H4 (cell line): ENCODE measurements at places on chromosomes 6 and 20.

DNA sequence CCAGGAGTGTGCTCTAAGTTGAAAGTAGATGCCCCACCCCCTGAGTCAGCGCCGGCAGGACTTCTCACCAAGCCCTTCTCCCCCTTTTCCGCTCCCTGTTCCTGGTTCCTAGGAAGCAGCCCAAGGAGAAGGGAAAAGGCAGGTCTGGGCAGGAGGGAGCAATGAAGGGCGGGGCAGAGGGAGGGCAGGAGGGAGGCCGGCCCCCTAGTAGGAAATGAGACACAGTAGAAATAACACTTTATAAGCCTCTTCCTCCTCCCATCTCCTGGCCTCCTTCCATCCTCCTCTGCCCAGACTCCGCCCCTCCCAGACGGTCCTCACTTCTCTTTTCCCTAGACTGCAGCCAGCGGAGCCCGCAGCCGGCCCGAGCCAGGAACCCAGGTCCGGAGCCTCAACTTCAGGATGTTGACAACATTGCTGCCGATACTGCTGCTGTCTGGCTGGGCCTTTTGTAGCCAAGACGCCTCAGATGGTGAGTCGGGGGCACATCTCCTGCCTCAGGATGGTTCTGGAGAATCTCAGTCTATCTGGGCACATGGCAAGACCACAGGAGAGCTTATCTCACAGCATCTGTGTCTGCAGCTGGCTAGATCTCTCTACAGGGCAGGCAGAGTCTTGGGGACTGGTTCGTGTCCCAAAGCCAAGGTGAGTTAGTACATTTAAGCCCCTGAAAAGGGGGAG is at the start of gene PROCR:
PROCR (plus strand) TSS at position 320 of the 681 bp plus-strand sequence; CDS start at position 403, 83 bp downstream.
- DNase-seq, result peak; percentile 97

GRCh38 chr6:130322673-130323268 is 43.0 kb upstream of the TMEM200A start:
- DNase-seq, result peak; percentile 35

- no peak for DNase-seq
Observed at GRCh38 chr20:57619051-57619831, 985 bp downstream of the ZBP1 start.

GRCh38 chr6:23879816-23880215 is 246.2 kb upstream of the NRSN1 start:
- DNase-seq, result no peak

DNA sequence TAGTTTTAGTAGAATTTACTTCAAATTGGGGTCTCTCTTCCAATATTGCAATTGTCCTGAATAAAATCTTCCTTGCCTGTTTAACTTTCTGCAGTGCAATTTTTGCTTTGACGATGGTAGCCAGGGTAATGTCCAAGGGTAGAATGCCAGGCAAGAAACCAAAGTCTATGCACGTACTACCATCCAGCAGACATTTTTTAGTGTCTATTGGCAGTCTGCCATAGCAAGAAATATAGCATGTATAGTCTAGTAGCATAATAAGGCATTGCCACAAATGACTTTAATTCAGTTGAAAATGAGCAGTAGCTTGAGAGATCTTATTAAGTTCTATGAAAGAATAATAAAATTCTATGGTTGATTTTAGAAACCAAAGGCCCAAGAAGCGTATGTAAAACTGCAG is 62.3 kb upstream of the KCNQ5 start:
- no peak for DNase-seq

DNA sequence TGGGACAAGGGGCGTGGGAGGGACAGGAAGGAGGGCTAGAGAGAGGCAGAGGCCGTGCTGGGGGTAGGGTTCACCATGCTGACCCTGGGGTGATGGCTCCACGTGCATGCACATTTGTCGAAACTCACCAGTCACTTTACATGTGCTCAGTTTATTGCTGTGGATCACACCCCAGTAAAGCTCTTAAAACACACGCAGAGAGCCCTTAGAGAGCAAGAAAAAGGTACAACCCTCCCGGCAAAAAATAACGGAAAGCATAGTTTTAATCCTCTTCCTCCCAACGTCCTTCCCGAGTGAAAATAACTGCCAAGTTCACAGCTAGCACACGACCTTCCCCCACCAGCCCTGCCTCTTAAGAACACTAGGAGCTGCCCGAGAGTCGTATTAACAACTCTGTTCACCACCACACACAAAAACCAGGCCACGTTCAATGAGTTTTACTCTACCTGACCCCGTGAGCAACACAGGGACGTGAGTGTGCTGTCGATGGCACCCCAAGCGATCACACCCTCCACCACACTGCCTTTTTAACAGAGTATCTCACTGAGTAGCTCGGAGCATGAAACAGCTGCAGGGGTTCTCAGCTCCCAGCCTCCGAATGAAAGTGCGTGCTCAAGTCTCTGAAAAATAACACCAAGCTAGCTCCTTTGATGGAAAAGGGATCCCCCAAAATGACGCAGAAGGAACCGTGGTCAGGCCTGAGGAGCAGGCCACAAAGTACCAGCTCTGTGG is 39.7 kb downstream of the TAF4 start:
- DNase-seq, result no peak

GRCh38 chr6:356828-357251 is 34.7 kb upstream of the IRF4 start:
- no peak for DNase-seq

DNA sequence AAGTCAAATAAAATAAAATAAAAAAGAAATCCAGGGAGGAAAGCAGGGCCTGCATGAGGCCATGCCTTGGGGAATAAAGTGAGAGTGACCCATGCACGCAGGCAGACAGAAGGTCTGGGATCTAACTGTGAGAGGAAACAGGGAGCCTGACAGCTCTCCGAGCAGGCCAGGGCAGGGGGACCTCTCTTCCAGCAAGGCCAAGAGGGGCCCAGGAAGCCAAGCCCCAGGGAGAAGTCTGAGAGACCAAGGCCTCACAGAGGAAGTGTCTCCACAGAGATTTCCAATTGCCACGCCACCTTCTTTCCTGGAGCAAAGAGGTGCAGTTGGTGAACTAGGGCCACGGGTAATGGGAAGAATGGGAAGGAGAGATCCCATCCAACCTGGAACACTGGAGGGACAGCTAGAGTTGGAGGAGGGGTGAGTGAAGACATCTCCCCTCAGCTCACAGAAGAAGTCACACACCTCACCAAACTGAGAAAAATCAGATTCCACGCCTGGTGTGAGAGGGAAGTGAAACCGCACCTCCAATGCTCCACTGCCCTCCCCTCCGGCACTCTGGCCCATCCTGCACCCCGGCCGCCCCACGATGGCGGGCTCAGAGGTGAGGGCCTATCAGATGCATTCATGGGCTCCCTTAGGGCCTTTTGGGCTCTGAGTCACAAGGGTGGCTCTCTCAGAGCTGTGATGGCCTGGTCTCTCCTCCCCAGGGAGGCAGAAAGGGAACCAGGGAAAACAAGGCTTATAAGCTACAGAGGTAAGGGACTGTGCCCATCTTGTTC is 25.1 kb upstream of the TAF8 start:
- DNase-seq, result no peak

DNA sequence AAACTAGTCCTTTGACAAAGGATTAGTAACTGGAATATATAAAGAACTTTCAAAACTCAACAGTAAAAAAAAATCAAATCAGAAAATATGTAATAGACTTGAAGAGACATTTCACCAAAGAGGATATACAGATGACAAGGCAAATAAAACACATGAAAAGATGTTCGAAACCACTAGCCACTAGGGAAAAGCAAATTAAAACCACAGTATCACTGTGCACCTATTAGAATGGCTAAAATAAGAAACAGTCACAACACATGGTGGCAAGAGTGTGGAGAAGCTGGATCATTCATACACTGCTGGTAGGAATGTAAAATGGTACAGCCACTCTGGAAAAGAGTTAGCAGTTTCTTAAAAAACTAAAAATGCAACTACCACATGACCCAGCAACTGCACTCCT is 14.9 kb downstream of the ZBTB2 start:
- no peak for DNase-seq

- DNase-seq, result no peak
Observed at GRCh38 chr6:52976591-52977035, 18.5 kb downstream of the GSTA4 start.

DNA sequence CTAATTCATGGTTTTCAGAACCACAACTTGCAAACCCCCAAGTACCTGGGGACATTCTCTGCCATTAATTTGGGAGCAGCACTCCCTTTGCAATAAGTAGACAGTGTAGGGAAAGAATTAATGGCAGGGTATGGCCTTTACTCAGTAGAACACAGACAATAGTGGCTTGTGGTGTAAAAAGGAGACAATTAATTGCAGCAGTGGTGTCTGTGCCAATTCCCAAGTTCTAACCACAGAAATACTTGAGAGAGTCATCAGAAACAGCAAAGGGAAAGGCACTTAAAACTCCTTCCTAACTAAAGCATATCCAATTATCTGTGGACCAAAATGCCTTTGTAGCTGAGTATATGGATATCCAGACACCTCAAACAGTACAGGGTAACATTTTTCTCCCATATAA is 257.6 kb upstream of the POU3F2 start:
- DNase-seq, result no peak

GRCh38 chr20:50580842-50581544 is 70.8 kb downstream of the PTPN1 start:
- DNase-seq, result no peak

GRCh38 chr20:38728911-38729642 is 4.8 kb downstream of the SLC32A1 start:
- no peak for DNase-seq

- no peak for DNase-seq
Observed at GRCh38 chr6:96286503-96286902, 235.1 kb upstream of the UFL1 start.

GRCh38 chr6:34731393-34732060 is 25.8 kb upstream of the SNRPC start:
- DNase-seq, result no peak

- no peak for DNase-seq
Observed at GRCh38 chr6:130908188-130908587, 81.0 kb downstream of the SMLR1 start.

DNA sequence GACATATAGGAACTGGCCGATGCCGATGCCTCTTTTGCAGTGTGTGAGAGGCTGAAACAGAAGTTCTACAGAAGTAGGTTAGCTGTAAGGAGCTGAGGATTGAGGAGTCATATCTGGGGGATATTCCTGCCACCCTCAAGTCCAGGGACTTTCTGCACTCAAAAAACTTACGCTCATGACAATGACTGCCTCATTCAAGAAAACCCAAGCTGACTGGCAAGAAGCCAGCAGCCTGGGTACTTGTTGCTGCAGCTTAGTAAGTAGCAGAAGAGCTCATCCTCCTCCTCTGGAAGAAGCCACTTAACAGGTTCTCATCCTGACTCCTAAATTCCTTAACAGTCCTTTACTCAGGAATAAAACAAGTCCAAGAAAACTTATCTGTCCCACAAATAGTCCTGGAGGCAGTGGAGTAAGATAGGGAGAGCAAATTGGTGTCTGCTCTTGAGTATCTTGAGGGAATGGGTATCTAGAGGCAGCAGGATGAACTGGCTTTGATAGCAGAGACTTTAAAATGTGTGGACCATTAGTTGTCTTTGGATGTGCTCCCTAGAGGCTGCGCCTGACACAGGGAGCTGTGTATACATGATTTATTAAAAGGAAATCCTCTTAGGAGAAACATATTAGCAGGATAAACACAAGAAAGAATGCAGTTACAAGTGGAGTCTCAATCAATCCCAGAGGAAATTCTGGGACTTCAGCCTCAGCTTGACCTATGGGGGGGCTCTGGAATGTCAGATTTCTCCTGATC is 7.4 kb downstream of the CALHM5 start:
- DNase-seq, result no peak

DNA sequence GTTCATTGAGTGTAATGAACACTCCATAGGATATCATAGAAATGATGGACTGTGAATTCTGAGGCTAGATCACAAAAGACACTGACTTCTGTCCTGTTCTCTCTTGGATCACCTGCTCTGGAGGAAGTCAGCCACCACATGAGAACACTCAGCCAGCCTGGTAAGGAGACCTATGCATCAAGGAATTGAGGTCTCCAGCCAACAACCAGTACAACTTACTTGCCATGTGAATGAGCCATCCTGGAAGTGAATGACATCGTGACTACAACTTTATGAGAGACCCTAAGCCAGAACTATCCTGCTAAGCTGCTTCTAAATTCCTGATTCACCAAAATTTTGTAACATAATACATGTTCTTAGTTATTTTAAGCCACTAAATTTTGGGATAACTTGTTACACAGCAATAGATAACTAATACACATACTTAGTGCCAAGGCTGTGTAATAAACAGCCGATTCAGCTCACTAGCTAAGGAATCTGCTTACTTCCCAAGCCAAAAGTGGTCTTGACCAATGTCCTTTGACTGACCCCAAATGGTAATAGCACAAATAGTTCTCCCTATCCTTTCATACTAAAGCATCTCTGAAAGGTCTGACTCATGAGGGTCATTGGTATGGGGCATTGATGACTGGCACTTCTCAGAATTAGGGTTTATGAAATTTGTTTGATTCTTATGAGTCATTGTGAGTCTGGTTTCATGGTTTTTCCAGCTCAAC is 6.9 kb upstream of the CTNNBL1 start:
- DNase-seq, result no peak

GRCh38 chr6:17835784-17836183 is 129.1 kb upstream of the NUP153 start:
- DNase-seq, result no peak

GRCh38 chr6:86888301-86888700 is 49.0 kb upstream of the HTR1E start:
- DNase-seq, result no peak

DNA sequence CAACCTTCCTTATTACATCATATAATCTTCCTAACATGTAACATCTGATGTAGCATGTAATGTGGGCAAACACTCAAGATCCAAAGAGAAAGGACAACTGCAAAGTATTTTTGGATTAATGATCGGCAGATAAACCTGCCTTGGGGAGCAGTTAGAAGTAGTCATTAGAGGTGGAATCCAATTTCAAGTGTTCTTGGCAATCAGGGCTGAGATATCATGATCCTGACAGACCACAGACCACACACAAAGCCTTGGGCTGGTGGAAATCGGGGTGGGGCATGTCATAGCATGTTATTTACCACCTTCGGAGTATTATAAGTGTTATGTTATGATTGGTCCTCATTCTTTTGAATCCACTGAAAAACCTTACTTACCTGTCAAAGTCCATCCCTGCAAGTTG is 16.3 kb downstream of the NCOA5 start:
- no peak for DNase-seq

GRCh38 chr20:8583566-8584043 is 451.5 kb downstream of the PLCB1 start:
- no peak for DNase-seq

DNA sequence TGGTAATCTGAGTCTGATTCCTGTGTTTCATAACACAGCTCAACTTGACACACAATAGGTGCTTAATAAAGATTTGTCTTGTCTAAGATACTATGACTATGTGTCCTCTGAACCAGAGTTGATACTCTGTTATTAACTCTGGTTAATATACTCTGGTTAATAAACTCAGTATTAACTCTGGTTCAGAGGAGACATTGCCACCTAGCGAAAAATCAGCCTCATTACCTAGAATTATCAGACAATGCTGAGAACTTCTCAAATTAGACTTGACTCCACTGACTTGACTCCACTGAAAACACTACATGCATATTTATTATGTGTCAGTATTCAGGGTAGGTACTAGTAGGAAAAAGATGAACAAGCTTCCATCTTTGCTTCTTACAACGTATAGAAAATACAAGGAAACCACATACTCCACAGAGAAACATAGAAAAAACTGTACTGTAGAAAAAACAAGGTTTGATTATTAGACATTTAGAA is 73.9 kb downstream of the AHI1 start:
- no peak for DNase-seq
